ENCODE measurements at places on chromosomes 4 and X.

- DNase-seq = no peak
Observed at GRCh38 chr4:150875367-150875766, 139.7 kb downstream of the LRBA start.

GRCh38 chrX:8684201-8684965 is 47.6 kb downstream of the ANOS1 start:
- no peak for DNase-seq

DNA sequence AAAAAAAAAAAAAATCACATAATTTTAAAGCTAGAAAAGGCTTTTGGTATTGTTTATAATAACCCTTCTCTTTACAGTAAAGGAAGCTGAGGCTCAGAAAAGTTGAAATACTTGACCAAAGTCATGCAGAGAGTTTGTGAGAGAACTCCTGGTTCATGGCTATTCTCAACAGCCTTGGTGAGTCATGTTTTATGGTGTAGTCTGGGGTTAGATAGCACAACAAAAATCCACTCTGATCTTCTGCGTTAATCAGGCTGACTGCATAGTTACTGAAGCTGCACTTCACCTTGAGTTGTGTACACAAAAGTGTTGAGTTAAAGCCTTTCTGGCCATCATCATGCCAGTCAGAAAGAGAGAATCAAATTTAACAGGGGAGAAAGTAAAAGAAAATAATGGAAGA is 19.3 kb upstream of the SFRP2 start:
- no peak for DNase-seq

DNA sequence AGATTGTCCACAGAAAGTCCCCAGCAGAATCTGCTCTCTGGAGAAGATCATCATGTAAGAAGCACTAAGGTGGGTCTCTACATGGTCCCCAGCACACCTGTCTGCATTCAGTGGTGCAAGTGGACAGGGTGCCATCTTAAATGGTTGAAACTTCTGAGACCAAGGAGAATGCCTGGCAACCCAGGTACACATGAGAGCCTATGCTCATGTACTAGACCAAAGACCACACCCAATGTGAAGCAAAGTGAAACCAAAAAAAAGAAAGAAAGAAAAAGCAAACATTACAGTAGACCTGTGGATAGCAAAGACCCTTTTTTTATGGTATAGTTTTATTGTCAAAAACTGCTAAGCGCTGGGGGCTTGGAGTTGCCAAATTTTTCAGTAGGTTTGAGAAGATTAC is 15.0 kb downstream of the CD40LG start:
- no peak for DNase-seq

- no peak for DNase-seq
Observed at GRCh38 chr4:4392501-4393183, 5.7 kb downstream of the NSG1 start.

DNA sequence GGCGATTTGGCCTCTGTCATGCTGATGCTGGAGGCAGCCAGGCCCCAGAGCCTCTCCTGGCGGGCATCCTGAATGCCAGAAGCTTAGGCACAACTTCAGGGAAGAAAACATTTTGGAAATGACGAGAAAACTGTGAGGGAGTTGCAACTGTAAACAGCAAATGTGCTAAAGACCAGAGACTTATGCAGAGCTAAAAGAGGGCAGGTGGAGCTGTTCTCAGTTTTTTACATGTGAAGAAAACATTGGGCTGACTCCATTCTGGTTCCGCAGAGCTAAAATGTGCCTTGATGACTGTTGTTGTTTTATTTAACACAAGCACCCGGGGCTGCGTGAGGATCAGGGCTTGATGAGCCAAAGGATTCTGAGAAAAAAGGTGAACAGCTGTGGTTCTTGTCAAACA is 10.8 kb upstream of the ARX start:
- DNase-seq = no peak

All from stimulated activated CD8-positive, alpha-beta memory T cell treated with anti-CD3 and anti-CD28 coated beads, Interleukin-4, amount 100 ng/mL, for 24 hours (primary cell).